ENCODE measurements at places on chromosomes 11 and 22.

- no peak for DNase-seq
Observed at GRCh38 chr11:36469881-36470802, 39.9 kb downstream of the TRAF6 start.

- no peak for DNase-seq
Observed at GRCh38 chr11:100939571-100939970, 190.0 kb downstream of the PGR start.

GRCh38 chr22:30287648-30288418 is 1.5 kb downstream of the CASTOR1 start:
- DNase-seq = peak; percentile 84

- DNase-seq = no peak
Observed at GRCh38 chr11:92053216-92053615, 171.4 kb upstream of the FAT3 start.

GRCh38 chr11:15236559-15236958 is 121.8 kb downstream of the INSC start:
- no peak for DNase-seq

- DNase-seq = no peak
Observed at GRCh38 chr11:21723678-21724077, 469.2 kb upstream of the ANO5 start.
